NCI-H446 treated with DMSO at 0.1 percent for 48 hours (cell line): ENCODE measurements at places on chromosomes 16 and 17.

DNA sequence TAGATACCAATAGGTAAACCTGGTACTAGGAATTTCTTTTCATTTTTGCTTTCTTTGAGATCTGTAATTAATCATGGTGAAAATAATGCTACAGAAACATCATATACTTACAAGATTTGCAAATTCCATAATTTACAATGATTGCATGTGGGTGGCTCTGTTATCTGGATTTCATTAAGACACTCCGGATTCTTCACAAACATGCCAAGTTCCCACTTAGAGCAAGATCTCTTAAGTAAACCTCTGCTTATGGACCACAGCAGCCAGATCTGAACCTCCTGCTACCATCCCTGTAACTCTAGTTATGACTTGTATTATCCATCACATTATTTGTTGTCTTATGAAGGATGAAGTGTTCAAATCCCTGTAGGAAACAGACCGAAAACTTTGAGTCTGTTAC lies 424.7 kb downstream of the CDH13 start:
- no peak for DNase-seq

- no peak for DNase-seq
These were observed 39.4 kb upstream of the CHMP6 start for GRCh38 chr17:80952291-80952690.

DNA sequence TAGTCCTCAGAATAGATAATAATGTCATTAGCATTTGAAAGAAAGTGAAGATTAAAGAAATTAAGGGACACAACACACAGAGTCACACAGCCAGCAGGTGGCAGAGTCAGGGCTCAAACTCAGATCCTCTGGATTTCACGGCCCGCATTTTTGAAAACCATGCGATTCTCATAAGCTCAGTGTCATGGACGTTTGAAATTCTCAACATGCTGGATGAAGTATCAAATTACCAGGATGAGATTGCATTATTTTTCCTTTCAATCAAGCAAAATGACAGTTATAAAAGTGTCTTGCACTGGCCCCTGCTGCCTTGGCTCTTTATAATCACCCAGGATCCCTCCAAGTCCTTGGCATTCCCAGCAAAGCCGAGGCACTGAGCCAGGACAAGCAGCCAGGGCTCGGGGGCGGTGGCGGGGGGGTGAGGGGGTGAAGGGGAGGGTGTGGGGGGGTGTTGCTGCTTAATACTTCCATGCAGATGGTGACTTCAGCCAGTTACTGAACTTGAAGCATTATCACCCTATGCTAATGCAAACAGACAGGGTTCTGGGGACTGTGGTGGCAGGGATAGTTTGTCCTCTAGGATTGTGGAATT lies 6.6 kb upstream of the BMERB1 start:
- peak; percentile 86 for DNase-seq

- no peak for DNase-seq
These were observed 4.8 kb downstream of the IRX5 start for GRCh38 chr16:54935266-54935968.

GRCh38 chr16:60230666-60231065 lies 1496.5 kb upstream of the GOT2 start:
- DNase-seq: no peak

DNA sequence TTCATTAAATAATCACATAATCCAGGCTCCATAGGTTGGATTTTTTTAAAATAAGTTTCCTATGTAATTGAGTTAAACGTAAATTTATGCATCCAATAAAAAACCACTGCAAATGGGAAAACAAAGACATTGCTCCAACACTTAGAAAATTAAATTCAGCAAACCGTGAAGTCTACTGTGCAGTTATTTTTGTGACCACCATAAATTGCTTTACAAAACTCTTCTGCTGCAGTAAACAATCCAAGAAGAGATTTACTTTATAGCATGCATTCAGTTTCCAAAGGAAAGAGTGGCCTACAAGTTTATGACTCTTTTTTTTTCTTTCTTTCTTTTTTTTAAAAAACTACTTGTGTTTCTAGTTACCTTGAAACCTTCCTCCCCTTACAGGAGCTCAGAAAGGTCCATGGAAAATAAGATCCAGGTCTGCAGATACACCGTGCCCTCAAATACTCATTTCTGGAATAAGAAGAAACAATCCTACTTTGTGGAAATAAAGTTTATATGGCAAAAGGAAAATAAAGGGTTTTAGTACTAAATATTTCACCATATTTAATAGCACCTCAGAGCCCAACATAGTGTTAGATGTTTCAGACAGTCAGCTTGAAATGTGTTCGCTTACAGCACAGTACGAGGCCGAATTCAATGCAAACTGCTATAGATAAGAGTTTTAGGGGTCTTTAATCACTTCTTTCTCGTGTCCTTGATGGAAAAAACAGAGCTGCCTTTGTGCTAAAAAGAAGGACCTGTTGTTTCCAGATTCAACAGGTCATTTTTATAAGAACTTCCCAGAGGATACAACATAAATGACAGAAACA lies 3.2 kb downstream of the HS3ST3A1 start:
- no peak for DNase-seq

- no peak for DNase-seq
These were observed 862 bp downstream of the GLTPD2 start for GRCh38 chr17:4789701-4789950.

DNA sequence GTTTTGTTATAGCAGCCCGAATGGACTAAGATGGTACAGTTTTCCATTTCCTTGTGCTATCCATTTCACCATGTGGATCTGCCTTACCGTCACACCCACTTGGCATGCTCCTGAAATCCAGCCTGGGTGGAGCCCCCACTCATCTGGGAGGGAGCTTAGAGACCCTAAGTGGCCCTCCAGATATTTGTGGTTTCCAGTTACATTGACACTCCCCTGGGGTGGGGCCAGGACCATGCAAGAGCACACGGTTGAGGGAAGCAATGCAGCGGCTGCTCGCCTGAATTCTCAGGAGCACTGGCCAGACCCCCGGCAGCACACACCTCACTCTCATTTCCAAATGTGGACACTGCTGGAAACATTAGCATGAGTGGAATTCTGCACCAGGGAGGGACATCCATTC lies 231.1 kb downstream of the UTP18 start:
- no peak for DNase-seq

DNA sequence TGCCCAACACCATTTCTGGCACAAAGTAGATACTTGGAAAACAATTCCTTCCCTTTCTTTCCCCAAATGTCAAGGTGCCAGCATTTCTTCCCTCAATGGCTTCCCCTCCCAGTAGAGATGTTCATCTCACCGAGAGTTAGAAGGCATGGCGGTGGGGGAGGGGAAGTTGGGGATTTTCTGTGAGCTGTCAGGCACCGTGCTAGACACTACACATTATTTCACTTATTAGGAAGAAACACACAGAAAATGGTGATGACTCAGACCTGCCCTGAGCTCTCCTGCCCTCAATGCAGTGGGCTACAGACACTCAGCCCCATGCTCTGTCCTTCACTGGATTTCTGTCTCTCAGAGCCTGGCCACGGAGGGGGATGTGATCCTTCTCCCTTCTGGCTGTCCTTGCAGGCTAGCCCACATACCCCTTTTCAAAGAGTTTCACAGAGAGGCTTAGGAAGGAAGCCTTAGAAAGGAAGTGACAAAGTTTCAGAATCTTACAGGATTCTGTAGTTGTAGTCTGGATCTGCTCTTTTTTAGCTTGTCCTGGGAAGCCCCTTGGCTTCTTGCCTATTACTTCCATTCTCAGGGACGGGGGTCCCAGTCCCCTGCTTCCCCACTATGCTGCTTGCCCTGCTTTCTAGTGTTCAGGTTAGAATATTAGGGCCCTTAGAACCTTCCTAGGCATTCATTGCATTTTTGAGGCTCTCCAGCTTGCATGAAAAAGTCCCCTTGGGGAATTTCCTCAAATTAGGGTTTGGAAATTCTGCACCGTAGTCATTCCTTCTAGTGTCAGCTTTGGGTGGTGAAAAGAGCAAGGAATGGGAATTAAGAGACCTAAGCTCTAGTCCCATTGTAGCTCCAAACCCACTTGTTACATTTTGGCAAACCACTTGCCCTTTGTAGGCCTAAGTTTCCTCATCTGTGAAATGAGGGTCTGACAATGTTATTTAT lies 12.2 kb upstream of the CCL5 start:
- no peak for DNase-seq

DNA sequence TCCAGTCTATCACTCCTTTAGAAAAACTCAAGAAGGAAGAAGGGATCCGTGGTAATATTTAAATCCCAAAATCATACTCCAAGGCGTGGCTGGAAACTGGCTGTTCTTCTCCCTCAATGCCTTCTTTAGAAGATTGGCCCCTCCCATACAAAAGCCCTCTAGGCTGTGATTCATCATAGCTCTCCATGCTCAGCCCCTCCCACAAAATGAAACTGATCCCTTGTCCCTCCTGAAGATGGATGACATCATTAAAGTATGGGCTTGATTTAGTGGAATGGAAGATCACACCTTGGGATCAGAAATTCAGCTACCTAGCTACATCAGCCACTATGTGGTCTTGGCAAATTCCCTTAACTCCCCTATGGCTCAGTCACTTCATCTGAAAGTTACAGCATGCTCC lies 4.1 kb downstream of the GRIN2A start:
- DNase-seq: no peak

DNA sequence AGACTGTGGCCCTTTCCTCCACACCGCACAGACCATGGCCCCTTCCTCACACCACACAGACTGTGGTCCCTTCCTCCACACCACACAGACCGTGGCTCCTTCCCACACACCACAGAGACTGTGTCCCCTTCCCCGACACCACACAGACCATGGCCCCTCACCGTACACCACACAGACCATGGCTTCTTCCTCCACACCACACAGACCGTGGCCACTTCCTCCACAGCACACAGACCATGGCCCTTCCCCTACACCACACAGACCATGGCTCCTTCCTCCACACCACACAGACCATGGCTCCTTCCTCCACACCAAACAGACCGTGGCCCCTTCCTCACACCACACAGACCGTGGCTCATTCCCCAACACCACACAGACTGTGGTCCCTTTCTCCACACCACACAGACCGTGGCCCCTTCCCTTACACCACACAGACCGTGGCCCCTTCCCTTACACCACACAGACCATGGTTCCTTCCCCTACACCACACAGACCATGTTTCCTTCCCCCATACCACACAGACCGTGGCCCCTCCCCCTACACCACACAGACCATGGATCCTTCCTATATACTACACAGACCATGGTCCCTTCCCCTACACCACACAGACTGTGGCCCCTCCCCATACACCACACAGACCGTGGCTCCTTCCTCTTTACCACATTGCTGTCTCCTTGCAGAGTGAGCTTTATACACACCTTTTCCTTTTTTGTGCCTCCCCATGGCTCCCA lies 297.5 kb upstream of the FOXF1 start:
- DNase-seq: no peak

DNA sequence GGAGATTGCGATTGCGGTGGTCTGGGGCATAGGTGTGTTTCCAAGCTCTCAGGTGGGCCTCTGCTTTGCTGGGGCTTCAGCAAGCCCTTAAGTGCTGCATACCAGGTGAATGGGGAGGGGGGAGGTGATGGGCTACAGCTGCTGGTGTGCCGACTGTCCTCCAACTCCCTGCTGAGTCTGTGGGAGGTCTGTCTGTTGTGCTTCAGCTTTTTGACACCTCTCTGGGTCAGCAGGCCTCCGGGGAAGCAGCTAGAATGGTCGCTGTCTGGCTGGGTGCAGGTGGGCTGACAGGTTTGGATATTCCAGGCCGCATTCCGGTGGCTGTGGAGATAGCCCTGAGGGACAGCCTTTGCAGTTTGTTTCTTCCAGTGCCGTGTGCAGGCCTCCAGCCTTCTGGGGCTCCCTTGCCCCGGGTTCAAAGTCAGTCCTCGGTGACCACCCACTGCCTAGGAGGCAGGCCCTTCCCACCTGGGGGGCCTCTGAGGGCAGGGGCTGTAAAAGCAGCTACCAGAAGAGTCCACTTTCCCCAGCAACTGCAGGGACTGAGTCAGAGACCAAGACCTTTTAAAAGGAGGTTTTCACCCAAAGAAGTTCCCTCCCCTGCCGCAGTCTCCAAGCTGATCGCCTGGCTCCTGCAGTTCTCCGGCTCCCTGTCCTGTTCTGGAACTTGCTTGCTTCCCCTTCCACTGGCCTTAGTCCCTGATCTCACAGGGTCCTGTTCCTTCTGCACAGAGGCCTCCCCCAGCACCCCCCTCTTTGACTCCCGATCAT lies 2.0 kb upstream of the TTYH2 start:
- DNase-seq: no peak

DNA sequence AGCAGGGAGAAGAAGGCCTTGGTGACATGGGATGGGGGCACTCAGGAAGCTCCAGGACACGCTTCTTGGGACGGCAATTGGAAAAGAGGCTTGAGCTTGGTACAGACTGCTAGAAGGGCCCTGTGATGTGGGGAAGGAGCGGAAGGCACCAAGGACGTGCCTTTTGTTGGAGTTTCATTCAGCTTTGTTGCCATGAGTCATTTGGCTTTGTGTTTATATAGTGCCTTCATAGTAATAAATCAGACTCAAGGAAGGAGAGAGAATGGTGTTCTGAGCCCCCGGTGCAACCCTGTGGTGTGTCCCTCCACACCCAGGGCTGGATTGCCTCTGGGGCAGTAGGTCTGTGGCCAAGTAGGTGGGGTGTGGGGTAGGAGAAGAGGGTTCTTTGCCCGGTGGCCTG lies 7.4 kb upstream of the TBX4 start:
- no peak for DNase-seq

DNA sequence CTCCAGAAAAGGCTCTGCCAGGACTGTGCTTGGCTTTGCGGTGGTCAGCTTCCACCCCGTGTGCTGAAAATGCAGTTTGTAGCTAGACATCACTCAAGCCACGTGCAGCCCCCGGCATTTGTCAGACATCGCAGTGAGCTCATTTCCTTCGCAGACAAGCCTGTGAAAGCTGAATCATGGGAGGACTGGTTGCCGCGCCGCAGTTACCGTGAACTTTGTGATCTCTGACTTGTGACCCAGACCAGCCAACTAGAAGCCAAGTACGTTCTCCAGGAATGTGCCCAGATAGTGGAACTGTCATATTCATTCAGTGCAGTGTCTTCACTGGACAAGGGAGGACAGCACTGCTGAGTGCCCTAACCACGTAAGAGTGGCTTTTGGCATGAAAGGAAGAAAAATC lies 58.1 kb downstream of the NDE1 start:
- DNase-seq: no peak

DNA sequence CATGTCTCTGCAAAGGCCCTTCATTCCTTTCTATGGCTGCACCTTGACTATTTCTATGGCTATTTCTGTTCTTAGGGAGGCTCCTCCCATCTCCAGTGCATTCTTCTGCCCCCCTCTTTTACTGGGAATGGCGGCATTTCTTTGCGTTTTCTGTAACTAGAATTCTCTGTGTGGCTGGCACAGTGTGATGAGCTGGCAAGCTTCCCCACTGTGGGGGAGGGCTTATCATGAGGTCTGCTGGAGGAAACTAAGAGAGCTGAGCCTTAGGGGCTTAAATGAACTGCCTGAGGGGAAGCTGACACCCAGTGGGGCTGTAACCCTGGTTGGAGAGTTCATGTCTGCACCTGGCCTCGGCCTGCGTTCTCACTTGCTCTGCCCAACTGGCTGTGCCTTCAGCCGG lies 1.5 kb upstream of the CARD14 start:
- DNase-seq: no peak

GRCh38 chr17:31609996-31610910 lies 218.8 kb downstream of the RAB11FIP4 start:
- DNase-seq: no peak

- DNase-seq: no peak
These were observed 890 bp upstream of the CLDN7 start for GRCh38 chr17:7262935-7263800.

- DNase-seq: no peak
These were observed 764.7 kb upstream of the EEF2KMT start for GRCh38 chr16:5862103-5862840.
